Cardiac fibroblast (primary cell): ENCODE measurements at places on chromosomes 2 and 18.
A peak's percentile ranks its signal among the peaks of the same experiment; 100 is the strongest.

DNA sequence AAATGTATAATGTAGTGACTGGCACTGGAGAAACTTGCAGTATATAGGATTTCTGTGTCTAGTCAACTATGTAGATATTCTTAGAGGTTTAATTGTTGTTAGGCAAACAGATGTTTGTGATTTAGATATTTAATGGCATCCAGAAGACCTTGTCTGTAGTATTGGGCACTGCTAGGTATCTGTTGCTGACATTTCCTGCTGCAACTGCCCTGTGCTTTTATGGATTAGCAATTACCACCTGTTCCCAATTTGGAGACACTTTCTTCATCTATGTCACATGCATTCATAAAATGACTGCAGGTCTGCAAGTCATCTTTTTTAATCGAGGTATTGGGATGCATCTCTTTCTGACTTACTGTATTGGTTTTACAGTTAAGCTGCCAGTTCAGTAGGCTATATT, 71.3 kb downstream of the ITGA4 start:
- DNase-seq = no peak

DNA sequence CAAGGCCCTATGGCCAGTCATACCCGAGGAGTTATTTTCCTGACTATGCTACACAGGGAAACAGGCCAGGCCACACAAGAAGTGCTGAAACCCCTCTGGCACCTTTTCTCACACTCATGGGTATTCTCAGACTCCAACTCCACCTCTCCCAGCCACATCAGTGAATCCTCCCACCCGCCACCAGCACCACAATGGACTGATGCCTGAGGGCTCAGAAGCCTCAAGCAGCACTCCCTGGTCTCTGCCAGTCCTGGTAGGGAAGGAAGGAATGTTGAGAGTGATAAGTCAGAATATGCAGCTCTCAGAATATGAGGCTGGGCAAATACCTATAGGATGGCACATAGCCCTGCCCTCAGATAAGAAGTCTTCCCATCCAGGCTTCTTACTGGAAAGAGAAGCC, 391.1 kb downstream of the ALK start:
- DNase-seq = peak; percentile 20

GRCh38 chr2:233072838-233073237, 12.7 kb downstream of the INPP5D start:
- DNase-seq = no peak

- DNase-seq = no peak
Observed at GRCh38 chr2:99471654-99472599, 17.9 kb downstream of the REV1 start.

GRCh38 chr2:160425434-160426151, 68.0 kb downstream of the RBMS1 start:
- DNase-seq = no peak

DNA sequence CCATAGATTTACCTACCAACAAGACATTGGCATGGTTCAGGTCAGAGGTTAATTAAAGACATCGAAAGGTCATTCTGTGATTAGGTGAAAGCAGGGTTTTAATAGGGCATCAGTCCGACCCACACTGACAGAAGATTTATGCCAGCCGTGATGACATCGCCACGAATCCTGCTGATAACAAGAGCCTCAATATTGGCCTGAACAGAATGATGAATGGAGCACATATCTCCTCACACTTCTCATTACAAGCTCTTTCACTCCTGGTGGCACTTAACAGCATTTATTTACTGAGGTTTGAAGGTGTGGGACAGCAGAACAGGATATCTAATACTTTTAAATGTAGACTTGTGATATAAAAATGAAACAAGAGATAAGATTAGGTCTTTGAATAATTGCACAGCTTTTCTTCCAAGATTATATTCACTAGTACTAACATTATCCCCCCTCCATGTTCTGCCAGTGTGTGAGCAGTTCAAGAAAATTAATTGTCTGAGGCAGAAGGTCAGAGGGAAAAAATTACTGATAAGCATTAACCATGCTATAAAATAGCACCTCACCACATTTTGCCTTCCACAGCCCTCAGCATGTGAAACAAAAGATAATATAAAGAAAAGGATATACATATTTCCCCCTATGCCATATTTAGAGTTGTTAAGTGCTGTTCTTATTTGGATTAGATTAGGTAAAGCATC, 23.1 kb upstream of the INSIG2 start:
- no peak for DNase-seq

GRCh38 chr2:66024391-66024790, 410.5 kb upstream of the MEIS1 start:
- no peak for DNase-seq

DNA sequence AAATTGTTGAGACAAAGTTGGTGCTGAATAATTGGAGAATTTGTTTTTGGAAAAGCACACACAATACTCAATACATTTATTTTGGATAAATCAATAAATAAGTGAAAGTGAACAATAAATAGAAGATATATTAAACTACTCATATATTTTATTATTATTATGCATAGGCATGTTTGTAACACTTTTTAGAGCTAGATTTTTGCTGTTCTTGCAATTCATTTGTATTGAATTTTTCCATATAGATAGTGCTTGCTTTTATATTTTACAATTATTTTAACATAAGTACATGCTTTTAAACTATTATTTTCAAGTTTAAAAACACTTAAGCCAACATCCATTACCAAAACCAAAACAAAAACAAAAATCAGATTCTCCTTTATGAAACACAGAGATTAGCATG, 43.9 kb downstream of the BAZ2B start:
- no peak for DNase-seq

DNA sequence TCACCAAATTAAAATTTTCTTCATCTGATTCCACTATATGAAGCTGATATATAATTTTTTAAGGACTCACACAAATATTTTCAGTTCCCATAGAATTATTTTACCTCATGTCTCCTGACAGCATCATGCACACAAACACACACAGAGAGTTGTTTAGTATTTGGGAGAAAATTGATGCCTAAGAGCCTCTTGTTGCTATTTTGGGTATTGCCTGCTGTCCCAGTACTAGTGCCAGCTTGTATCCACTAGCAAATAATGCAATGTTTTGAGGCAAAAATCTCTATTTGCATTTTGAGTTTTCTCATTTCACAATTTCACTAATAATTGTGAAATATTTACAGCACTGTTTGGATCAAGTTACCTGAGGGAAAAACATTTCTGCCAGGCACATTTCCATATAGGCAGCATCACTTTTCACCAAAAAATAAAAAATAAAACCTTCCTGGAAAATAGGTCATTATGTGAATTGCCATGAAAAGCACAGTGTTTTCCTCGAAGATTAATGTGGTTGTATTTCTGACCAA, 328.2 kb downstream of the KCNJ3 start:
- no peak for DNase-seq

GRCh38 chr2:218036371-218036770, 32.7 kb upstream of the RUFY4 start:
- DNase-seq = no peak

- no peak for DNase-seq
Observed at GRCh38 chr2:31033032-31033431, 105.2 kb downstream of the GALNT14 start.

- DNase-seq = peak; percentile 33
Observed at GRCh38 chr2:151071906-151072305, 189.8 kb downstream of the RBM43 start.

- DNase-seq = no peak
Observed at GRCh38 chr2:241848761-241849615, 9.7 kb downstream of the PDCD1 start.

DNA sequence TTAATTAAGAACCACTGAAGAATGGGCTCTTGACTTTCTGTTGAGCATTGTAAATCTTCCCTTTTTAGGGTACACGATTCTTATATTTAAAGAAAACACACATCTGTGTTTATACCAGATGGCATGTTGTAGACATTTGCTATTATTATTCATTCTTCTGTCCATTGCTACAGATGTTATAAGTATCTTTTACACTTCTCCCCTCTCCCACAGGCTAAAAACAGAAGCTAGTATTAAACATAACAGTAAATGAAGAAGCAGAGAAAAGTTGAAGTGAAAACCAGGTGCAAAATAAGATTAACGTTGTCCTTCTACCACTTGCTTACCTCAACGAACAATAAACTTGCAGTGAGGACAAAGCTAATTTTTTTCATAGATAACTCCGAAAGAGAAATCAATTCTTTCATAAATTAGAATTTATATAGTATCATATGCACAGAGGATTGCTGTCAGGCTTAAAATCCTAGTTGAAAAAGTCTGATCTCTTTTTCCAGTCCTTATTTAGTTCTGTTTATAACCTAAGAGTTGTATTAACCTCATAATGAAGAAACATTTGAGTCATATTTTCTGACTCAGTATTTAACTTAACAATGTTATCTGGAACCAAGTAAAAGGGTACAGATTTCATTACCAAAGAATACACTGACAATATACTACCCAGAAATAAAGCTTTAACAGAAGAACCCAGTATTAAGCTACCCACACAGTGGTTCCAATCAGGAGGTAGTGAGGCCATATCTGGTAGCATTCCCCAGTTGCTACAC, 16.4 kb upstream of the ZNF385B start:
- DNase-seq = no peak

DNA sequence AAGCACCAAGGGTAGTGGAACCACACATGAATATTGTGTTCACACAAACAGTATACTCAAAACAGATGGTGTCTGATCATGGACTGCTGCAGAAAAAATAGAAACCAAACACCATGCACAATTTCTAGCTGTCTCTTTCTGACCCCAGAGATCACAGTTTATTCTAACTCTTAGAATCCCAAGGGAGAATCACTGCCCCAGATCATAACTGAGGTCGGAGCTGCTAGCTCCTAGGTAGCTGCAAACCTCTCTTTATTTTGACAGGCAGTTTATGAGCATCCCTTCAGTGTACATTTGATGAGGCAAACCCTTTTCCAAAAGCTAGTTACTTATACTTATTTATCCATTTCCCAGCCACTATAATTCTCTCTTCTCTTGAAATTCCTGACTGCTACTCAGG, 439.1 kb upstream of the HNMT start:
- no peak for DNase-seq

- DNase-seq = no peak
Observed at GRCh38 chr2:85189606-85190270, 56.5 kb downstream of the TCF7L1 start.

DNA sequence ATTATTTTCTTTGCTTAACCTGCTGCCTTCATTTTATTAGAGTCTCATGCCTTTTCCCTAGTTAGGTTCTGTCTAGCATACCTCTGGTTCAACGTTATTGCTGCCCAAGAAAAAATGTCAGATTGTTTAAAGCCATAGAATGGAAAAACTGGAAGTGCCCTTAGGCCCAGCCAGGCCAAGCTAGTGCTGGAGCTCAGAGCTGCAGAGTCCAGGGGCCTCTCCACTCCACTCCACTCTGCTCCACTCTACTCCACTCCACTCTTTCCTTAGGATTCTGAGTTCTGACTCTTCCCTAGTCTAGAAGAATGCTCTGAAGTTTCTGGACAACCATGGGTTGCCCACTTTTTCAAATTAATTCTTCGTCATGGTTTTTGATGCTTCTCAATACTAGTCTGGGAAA, 155.6 kb downstream of the SETBP1 start:
- no peak for DNase-seq

- no peak for DNase-seq
Observed at GRCh38 chr18:46097431-46097800, 680 bp downstream of the ATP5F1A start.

GRCh38 chr2:231542136-231542535, 11.9 kb upstream of the NMUR1 start:
- DNase-seq = peak; percentile 20

DNA sequence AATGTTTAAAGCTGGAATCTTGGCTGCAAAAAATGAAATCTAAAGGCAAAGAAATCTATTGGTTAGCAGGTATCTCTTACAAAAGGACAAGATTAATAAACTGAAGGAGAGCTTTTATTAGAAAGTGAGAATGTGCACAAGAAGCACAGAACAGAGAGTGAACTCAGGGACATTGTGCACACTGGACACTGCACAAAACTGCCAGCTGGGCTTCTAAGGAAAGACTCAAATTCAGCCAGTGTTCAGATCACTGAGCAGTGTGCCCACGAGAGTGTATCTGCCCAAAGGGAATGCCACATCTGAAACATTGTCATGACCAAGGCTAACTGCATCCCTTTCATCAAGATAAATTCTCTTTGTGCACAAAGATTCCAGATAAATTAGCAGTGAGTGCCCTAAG, 129.7 kb upstream of the KCNH7 start:
- no peak for DNase-seq

- peak; percentile 84 for DNase-seq
Observed at GRCh38 chr2:133821107-133821760, 253.0 kb upstream of the NCKAP5 start.
